ENCODE measurements at places on chromosomes 4 and X.

- no peak for DNase-seq
Measured at GRCh38 chrX:105738162-105738561, 84.2 kb upstream of the NRK start.

GRCh38 chrX:16213961-16214360 is 46.7 kb downstream of the MAGEB17 start:
- DNase-seq = no peak

DNA sequence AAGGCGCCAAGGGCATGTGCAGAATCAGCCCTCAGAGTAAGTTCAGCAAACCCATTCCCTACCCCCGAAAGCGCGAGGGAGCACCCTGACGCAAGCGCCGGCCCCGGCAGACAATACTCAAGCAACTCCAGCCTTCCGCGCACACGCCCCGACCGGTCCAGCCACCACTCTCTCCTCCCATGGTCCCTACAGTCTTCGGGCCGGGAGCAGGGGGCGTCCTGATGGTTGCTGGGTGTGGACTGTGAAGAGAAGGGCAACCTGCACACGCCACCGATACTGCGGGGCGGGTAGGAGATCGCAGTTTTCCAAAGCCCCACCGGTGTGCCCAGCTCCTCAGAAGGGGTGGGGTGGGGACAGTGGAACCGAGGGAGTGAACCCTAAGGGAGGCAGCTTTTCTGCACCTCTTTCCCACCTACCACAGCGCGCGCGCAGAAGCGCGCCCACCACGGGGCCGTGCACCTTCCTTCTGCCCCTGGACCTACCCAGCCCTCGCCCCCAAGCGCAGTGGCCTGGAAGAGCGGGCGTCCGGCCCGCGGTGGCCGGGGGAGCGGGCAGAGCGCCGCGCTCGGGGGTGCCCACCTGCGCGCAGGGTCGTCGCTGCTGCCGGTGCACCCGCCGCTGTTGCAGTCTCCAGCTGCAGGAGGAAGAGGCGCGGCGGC is 650.2 kb upstream of the DIPK2B start:
- peak; percentile 21 for DNase-seq

DNA sequence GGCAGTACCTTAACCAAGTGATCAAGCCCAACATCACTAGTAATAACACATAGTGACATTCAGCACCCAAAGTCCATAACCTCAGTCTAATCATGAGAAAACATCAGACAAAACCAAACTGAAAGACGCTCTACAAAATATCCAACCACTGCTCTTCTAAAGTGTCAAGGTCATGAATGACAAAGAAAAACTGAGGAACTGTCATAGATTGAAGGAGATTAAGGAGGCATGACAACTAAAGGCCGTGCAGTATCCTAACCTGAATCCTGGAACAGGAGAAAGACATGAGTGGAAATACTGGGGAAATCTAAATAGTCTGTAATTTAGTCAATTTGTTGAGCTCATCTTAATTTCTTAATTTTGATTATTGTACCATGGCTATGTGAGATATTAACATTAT is 38.2 kb upstream of the EXOC1L start:
- no peak for DNase-seq

- DNase-seq = no peak
Measured at GRCh38 chr4:153468587-153468986, 2.4 kb downstream of the TMEM131L start.

DNA sequence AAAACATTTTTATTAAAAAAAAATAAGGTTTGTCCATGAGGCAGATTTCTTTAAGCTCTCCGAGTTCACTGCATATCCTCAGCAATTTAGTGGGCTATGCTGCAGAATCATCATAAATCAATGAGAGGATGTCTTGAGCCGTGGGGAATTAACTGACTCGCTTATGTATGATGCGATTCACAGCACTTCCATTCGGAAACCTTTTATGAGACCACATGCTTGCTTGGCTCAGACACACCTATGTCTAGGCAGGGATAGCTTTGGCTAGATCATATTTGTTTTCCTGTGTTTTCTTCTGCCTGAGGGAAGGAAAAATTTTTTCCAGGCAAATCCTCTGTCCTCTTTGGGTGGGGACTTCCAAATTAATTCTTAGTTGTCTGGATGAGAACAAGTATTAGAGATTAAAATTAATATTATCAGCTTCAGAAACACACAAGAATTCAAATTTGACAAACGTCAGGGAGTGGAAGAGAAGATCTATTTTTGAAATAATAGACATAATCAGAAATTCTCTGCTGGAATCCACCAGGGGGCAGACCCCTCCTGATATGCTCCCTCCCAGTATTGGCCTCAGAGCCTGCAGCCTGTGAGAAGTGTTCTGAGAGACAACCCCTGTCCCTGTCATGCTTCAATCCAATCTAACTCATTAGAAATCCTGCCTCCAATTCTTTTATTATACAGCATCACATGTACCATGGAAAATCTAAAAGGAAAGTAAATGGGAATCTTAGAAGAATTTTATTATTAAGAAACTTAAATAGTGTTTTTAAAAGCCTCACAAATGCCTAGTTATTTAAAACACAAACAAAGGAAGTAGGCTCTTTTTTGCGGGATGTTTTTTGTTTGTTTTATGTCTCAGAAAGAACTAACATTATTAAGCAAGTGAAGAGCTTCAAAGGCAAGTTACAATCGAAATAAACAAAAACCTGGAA is 345.1 kb upstream of the TACR3 start:
- peak; percentile 66 for DNase-seq

DNA sequence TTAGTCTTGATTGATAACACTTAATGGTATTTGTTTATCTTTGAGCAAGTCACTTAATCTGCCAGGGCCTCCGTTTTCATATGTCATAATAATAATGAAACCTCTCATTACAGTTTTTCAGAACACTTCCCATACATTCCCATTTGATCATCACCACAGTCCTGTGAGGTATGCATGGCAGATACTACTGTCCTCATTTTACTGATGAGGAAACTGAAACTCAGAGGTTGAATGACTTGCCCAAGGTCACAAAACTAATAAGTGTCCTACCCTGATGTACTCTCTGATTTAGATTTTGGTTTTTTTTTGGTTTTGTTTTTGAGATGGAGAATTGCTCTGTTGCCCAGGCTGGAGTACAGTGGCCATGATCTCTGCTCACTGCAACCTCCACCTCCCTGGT is 25.7 kb downstream of the ZFX start:
- no peak for DNase-seq

GRCh38 chr4:166989886-166990285 is 244.4 kb downstream of the SPOCK3 start:
- no peak for DNase-seq

DNA sequence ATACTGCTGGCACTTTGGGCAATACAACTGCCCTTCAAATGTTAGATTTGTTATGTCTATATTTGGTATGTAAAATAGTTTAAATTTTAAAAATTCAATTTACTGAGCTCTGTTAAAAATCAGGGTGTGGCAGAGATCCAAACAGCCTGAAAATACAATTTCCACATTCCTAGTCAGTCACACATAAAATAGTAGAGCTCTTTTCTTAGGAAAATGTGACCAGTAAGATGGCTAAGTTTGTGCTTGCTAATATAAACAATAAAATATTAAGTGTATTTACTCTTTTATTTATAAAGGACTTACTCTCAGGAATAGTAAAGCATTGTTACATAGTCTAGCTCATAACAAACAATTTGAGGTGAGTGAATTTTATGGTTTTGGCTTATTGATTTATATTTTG is 200.2 kb downstream of the DKK2 start:
- no peak for DNase-seq

GRCh38 chr4:88722276-88722780 is 24.7 kb upstream of the NAP1L5 start:
- no peak for DNase-seq

DNA sequence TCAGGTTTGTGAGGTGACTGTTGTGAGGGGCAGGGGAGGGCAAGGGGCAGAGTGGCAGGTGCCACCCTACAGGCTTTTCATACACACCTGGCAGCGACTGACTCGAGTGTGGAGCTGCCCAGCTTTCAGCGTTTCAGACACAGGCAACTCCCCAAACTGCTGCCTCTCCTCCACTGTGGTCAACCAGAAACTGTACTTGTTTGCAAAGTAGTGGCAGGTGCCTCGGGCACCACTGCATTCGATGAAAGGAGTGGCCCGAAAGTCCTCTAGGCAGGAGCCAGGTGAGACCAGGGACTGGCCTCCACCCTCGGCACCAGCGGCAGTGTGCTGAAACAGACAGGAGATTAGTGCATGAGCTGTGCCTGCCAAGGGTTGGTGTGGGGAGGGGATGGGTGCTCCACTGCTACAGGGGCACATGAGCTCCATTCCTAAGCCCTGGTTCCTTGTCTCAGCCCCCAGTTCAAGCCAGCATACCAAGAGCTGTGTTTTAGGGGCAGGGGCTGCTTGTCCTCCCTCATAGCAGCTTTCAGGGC is 65.4 kb downstream of the ATG4A start:
- DNase-seq = no peak

DNA sequence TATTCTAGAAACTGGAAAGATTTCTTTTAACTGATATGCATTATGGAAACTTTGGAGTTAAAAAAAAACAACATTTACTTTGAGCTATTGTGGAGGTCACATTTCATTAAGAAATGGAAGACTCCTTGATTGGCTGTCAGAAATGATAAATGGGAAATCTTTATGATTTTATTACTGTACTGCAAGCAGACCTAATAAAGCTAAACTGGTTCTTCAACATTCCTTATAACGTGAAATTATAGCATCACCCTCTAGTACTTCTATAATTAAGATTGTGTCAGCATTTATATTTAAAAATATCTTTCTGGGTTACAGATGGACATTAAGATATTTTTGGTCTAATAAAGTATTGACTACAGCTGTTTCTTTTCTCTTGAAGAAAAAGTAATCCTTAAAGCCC is 213.8 kb upstream of the PACRGL start:
- DNase-seq = no peak

GRCh38 chrX:124518885-124519284 is 172.5 kb downstream of the SH2D1A start:
- DNase-seq = no peak
